Activated CD4-positive, CD25-positive, alpha-beta regulatory T cell treated with anti-CD3 and anti-CD28 coated beads, Interleukin-2, amount 50 U/mL, for 24 hours (primary cell): ENCODE measurements at places on chromosomes 11 and 22.

DNA sequence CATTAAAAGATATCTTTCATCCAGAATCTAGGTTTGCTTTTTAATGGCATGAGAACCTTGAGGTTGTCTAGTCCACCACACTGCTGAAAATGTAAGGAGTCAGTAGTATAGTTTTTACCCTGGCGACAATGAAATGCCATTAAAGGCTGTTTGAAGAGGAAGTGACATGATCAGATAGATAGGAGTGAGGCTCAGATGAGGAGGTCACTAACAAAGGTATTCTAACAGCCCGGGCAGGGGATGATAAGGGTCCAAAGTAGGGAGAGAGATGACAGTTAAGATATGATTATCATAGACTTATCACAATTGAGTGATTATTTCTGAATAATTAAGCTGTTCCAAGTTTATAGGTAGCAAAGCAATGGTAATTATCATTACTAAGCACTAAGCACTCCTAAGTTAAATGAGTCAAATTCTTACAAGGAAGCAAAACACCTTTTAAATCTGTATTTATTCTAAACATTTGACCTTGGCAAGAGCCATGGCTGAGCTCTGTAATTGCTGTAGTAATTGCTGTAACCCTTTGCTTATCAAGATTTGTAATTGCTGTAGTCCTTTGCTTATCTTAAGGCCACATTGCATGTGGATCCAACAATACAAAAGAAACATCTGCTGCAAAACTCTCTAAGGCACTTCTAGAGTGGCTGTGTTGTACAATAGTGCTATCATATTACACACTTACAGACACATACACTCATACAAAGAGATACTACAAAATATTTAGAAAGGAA lies 92.6 kb downstream of the ENTHD1 start:
- ATAC-seq = no peak

DNA sequence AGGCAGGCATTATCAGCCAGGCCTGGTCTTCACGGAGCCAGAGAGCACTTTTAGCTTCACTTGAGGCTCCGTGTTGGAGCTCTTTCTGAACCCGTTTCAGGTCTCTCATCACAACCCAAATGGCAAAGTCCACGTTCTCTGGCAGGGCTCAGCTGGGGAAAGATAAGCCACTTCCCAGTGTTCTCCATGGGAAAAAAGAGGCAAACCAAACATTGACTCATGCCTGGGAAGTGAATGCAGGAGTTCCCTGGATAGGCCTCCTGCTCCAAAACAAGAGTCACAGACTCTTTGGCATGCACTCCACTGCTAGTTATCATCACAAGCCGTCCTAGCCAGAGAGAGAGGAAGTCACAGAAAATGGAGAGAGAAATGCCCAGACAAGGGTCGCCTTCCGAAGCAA lies 11.6 kb downstream of the OPCML start:
- ATAC-seq = no peak

DNA sequence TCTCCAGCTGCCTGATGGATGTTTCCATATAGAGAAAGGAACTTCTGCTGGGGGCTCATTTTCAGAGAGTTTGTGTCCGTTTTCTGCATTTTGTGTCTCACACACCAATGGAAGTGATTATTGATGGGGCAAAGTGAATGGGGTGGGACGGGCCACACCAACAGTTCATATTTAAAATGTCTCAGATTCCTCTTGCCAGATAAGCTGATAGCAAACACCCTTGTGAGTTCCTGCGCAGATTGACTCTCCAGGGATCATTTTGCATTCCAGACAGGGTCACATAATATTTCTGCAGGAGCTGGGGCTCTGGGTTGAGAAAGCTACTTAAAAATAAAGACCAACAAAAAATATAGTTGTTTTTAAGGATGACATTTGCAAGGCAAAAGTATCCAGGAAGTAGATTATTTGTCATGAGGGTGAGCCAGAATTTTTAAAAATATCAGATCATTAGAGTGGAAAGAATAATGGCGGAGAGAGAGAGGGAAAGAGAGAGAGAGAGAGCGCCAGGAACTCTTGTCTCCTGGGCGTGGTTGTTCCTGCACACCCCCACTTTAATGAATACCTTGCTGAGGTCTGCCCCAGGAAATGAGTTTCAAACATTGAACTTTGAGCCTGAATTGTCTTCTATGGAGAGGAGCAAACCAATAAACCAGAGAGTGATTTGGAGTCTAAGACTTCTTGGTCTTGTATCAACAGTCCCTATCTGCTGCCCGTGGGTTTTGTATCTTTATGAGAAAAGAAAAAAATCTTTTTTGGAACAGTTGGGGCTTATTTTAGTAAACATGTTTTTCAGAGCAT lies 33.3 kb downstream of the MICAL2 start:
- no peak for ATAC-seq

- ATAC-seq = no peak
Measured at GRCh38 chr22:46074771-46075551, 75.4 kb upstream of the PPARA start.

DNA sequence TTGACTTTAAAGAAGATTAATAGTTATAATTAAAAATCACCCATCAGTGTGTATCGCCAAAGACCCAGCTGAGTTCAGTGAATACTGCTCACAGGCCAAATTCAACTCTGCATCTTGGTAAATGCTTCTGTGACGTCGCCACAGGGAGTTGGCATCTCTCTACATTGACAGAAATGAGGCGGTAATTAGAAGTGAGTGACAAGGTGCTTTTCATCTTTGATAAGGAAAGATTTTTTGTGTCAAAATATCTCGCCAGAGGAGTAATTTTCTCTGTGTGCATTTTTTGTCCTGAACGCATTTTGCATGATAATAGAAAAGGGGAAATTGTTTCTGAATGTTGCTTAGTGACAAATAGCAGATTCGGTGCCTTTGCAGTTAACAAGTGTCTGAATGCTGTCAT lies 345.8 kb downstream of the CNTN5 start:
- no peak for ATAC-seq
